ENCODE measurements at places on chromosomes 7 and 10.
A peak's percentile ranks its signal among the peaks of the same experiment; 100 is the strongest.

DNA sequence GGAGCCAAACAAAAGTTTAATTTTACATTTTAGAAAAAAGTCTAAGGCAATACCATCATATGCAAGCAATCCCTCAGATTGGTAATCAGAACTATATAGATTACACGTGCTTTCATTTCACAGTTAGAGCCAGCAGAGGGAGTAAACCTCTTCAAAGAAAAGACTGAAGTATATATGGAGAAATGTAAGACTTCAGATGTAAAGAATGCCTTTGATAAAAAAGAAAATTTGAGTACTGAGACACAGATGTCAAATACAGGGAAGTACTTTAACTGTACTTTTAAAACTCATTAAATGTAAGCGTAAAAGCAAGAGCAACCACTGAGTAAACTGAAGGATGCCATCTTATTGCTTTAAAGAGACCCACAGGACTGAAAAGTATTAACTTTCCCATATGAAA is 101.4 kb upstream of the FAM133B start:
- DNase-seq = peak; percentile 81

- no peak for DNase-seq
Observed at GRCh38 chr10:32266979-32267378, 80.0 kb downstream of the EPC1 start.

- DNase-seq = peak; percentile 74
Observed at GRCh38 chr10:92222603-92223262, 68.1 kb downstream of the CPEB3 start.

- DNase-seq = no peak
Observed at GRCh38 chr7:83060218-83060617, 102.5 kb downstream of the PCLO start.

GRCh38 chr10:43305876-43306275 is 39.0 kb upstream of the RASGEF1A start:
- DNase-seq = peak; percentile 14

DNA sequence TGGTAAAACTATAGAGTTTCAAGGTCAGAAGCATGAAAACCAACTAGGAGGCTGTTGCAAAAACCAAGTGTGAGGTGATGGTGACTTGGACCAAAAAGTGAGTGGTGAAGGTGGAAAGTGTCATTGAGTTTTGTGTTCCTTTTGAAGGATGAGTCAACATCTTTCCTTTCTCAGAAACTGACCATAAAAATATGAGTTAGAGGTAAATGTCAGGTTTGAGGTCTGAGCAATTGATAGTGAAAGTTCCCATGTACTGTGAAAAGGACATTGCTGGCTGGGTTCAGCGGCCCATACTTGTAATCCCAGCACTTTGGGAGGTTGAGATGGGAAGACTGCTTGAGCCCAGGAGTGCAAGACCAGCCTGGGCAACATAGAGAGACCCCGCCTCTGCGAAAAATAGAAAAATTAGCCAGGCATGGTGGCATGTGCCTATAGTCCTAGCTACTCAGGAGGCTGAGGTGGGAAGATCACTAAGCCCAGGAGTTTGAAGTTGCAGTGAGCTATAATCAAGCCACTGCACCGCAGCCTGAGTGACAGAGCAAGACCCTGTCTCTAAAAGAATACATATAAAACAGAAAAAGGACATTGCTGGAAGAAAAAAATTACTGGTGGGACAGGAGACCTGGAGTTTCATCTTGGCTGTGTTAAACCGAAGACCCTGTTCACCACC is 89.3 kb upstream of the ARID5B start:
- no peak for DNase-seq

DNA sequence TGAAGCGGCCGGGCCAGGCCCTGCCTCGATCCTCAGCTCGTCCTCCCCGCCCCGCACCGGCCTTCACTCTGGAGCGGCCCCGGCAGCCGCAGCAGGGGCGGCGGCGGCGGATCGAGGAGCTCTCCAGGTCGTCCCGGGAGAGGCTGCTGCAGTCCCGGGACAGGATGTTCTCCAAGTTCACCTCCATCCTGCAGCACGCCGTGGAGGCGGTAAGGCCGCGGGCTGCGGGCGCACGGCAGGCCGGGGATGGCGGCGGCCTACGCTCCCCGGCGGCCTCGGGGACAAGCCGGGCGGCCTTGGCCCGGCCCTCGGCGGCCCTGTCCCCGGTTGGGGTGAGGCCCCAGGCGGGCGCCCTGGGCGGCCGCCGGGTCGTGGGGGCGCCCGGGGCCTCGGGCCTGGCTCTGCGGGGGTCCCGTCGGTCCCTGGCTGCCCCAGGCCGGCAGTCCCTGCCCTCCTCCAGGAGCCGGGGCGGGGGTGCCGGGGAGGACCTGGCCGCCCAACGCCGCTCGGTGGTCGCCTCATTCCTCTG is 399 bp downstream of the FHIP2A start:
- peak; percentile 47 for DNase-seq

Data from fibroblast of skin of right quadriceps (primary cell).